M059J (cell line): ENCODE measurements at places on chromosomes 13 and 19.
A peak's percentile ranks its signal among the peaks of the same experiment; 100 is the strongest.

DNA sequence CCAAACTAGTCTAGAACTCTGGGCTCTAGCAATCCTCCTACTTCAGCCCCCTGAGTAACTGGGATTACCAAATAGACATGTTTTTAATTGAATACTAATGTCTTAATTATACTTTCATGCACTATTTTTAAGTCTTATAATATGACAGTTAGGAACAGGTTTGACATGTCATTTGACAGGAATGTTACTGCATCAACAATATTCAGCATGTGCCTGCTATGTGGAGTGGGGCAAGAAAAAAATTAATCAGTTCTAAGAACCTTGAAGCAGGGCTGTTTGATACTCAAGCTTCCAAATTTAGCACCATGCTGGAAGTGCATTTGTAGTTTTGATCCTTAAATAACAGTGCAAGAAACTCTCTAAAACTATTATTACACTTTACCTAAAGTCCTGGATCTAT is 265.3 kb downstream of the MZT1 start:
- peak; percentile 0 for DNase-seq

- peak; percentile 44 for DNase-seq
These were observed 536 bp downstream of the UBA2 start for GRCh38 chr19:34428549-34429285.

GRCh38 chr13:31912647-31913401 is 118.8 kb upstream of the FRY start:
- no peak for DNase-seq

GRCh38 chr13:74555651-74556420 is 421.6 kb upstream of the KLF12 start:
- DNase-seq, result no peak

GRCh38 chr19:55592391-55593090 is 6.8 kb downstream of the FIZ1 start:
- DNase-seq, result no peak

DNA sequence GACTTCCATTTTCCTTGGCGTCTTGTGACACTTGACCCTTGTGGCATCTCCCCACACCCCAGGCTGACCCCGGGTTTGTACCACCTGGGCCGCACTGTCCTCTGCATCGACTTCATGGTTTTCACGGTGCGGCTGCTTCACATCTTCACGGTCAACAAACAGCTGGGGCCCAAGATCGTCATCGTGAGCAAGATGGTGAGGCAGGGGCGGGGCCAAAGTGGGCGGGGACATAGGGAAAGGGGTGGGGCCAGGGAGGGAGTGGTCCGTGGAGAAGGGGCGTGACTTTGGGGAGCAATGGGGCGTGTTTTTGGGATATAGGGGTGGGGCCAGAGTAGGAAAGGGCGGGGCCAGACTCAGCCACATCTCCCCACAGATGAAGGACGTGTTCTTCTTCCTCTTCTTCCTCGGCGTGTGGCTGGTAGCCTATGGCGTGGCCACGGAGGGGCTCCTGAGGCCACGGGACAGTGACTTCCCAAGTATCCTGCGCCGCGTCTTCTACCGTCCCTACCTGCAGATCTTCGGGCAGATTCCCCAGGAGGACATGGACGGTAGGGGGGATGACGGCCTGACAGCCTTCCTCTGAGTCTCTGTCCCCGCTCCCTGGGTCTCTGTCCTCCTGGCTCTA is 42.8 kb downstream of the TRPM4 start:
- no peak for DNase-seq

- no peak for DNase-seq
These were observed 107.2 kb downstream of the KCNRG start for GRCh38 chr13:50122455-50122854.

GRCh38 chr19:19224852-19225494 is 13.2 kb downstream of the NCAN start:
- no peak for DNase-seq

DNA sequence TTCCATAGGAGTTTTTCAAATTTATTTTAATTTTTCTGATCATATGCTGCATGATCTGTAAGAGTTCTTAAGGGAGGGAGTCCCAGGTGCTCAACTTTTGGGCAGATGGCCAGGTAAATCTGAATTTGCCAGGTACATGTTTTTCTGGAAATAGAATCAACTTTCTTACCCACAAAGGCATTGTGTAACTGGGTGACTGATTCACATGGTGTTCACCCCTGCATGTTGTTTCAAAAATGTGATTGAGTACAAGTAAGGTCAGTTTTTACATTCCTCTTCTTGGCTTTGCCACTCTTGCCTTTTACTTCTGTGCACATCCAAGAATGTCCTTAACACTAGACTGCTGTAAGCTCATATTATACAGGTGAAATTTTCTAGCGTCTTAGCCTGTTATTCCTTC is 30.4 kb downstream of the RB1 start:
- DNase-seq, result peak; percentile 4

GRCh38 chr19:50516456-50516855 is 2.7 kb upstream of the ASPDH start:
- no peak for DNase-seq

- DNase-seq, result no peak
These were observed 393.7 kb downstream of the NDFIP2 start for GRCh38 chr13:79874396-79875360.

GRCh38 chr19:39588066-39588465 is 14.3 kb upstream of the LGALS13 start:
- no peak for DNase-seq

GRCh38 chr19:56377105-56377924 is 16.0 kb downstream of the ZNF582 start:
- DNase-seq, result peak; percentile 11

GRCh38 chr19:7199613-7200533 is 94.3 kb downstream of the INSR start:
- no peak for DNase-seq

- DNase-seq, result peak; percentile 29
These were observed 666 bp downstream of the BIVM start for GRCh38 chr13:102799426-102800144.

- DNase-seq, result no peak
These were observed 2304.9 kb downstream of the PCDH9 start for GRCh38 chr13:64925284-64925683.

DNA sequence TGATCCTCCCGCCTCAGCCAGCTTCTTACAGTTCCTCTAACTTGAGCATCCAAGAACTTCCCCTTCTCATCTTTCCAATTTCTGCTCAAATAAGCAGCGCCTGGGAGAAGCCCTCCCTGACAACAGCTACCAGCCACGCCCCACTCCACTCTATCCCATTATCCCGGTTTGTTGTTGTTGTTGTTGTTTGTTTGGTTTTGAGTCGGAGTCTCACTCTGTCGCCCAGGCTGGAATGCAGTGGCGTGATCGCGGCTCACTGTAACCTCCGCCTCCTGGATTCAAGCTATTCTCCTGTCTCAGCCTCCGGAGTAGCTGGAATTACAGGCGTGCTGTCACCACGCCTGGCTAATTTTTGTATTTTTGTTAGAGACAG is 822 bp upstream of the PTPRS start:
- peak; percentile 26 for DNase-seq

DNA sequence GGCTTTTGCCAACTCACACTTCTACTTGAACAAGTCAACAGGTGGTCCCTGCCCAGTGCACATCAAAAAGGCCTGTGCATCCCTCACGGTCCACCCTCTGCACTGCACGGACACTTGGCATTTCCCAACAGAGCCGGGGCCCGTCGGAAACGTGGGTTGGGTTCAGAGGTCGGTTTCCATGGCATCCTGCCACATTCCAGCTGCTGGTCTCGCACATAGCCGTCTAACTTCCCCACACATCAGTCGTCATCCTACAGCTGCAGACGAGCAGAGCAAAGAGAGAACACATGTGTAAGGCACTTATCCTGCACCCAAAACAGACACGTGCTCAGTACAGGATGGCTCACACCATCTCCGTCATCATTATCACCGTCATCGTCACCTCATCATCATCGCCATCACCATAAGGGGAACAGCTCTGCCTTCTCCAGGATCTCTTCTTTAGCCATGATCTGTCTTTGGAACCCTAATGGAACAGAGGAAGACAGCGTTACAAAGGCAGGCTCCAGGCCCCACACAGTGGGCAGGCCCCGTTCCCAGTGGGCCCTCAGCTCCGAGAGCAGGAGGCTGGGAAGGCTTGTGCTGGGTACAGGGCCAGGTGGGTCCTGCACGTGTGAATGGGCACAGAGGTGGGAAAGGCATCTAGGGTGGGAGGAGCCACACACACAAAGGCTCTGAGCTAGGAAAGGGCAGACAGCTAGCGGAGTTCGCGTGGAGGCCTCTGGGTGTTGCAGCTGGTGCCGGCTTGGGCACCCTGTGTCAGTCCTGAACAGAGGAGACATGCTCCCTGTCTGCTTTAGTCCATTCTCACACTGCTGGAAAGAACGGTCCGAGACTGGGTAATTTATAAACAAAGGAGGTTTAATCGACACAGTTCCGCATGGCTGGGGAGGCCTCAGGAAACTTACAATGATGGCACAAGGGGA is 170.8 kb upstream of the SOX1 start:
- DNase-seq, result no peak

DNA sequence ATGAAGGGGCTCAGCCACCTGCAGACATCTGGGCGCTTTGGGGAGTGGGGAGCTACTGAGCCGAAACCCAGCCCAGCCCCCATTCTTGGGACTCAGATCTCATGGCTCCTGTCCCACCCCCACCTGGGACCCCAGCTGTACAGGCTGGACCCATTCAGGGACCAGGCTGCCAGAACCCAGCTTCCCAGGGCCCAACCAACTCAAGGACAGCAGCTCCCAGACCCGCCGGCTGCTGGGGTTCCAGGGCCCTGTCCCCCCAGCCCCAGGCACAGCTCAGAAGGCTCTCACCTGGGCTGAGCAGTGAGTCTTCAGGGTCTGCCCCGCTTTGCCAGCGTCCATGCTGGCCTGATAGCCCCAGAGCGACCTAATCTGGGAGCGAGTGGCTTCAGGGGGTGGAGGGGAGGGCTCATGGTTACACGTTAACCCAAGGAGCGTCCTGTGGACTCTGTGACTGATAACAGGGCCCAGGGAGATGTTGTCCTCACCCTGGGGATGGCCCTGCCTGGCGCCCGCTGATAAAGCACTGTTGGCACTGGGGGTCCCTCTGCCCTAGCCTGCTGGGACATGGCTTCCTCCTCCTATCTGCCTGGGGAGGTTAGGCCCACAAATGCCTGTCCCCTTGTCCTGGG is at the start of gene TMEM86B:
TMEM86B (minus strand) TSS at position 361 of the 629 bp plus-strand sequence; CDS start at position 339, 22 bp downstream.
- DNase-seq, result no peak

- peak; percentile 3 for DNase-seq
These were observed 170.2 kb downstream of the DCLK1 start for GRCh38 chr13:35961002-35961401.

DNA sequence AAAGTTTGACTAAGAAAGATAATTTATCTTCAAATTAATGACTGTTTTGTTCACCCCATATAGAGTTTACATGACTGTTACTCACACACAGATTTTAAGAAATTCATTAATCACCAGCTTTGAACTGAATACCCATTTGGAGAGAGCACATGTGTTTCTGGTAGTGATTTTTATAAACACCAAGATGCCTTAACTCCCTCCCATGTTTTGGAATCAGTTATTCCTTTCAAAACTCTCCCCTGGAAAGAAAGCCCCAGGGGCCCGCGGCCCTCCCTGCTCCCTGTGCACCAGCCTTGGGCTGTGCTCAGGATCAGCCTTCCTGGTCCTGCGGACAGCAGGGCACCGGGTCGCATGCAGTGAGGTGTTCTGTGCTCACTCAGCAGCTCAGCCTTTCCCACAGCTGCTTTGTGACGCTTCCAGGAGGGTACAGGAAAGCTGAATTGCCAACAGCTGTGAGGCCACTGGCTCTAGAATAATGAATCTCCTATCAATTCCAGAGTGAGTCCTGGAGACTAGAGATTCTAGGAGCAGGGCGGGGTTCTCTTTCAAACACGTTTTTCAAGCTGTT is 483.2 kb downstream of the EFNB2 start:
- DNase-seq, result no peak

- DNase-seq, result peak; percentile 7
These were observed 1730.1 kb downstream of the SLITRK5 start for GRCh38 chr13:89401264-89401675.

DNA sequence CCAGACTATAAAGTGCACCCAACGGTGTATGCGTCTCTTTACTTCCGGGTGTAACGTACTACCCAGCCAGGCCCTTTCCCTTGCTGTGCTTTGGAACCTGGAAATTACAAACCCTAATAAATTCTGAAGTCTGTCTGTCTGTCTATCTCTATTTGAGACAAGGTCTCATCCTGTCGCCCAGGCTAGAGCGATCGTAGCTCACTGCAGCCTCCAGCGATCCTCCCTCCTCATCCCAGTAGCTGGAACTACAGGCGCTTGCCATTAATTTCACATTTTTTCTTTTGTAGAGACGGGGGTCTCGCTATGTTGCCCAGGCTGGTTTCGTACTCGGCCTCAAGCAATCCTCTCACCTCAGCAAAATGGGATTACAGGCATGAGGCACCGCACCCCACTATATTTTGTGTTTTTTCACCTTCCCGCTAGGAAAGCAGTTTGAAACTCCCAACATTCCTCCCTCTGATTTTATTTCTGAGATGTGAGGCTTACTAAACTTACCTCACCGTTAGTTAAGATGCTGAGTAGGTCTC is 469 bp upstream of the RNF6 start:
- no peak for DNase-seq

- peak; percentile 40 for DNase-seq
These were observed 171.9 kb downstream of the ITGBL1 start for GRCh38 chr13:101624210-101624922.
